ENCODE measurements at places on chromosomes 7 and 10.

DNA sequence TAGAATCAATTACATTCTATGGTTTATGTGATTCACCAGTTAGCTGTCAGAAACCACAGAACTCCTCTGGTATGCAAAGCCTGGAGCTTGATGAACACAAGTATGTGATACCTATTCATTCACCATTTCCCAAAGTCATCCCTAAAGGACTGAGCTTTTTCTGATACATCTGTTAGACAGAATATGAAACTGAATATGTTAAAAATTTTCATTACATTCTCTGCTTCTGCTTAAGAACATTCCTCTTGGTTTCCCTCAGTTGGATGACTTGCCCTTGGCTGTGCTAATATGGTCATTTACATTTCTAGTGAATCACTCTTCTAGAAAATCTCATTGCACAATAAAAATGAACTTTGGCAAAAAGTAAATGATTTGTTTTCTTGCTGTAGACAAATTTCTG, 10.8 kb upstream of the PON1 start:
- DNase-seq, result no peak

GRCh38 chr10:1270490-1270889, 214.3 kb downstream of the WDR37 start:
- DNase-seq, result no peak

DNA sequence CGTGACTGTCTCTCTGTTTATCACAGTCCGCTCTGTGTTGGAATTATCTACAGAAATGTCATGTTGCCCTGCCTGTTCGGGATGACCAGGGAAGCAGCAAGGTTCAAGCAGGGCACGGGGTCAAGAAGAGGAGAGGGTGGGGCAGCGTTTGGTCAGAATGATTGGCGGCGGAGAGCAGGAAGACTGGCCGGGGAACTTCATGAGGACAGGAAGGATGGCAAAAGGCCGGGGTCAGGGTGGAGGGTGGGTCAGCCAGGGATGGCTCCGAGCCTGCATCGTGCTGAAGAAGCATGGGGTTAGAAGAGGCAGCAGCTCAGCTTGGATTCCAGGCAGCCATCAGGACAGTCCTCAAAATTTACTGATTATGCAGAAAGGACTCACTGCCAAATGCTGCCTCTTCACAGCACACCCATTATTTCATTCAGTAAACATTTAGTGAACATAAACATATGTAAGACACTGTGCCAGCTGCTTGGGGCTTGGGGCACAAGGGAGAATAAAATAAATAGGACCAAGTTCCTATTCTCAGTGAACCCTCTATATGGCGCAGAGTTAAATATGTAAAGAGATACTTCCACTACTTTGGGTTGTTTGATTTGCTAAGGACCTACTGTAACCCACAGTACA, 42.8 kb downstream of the WNT2 start:
- DNase-seq, result no peak

DNA sequence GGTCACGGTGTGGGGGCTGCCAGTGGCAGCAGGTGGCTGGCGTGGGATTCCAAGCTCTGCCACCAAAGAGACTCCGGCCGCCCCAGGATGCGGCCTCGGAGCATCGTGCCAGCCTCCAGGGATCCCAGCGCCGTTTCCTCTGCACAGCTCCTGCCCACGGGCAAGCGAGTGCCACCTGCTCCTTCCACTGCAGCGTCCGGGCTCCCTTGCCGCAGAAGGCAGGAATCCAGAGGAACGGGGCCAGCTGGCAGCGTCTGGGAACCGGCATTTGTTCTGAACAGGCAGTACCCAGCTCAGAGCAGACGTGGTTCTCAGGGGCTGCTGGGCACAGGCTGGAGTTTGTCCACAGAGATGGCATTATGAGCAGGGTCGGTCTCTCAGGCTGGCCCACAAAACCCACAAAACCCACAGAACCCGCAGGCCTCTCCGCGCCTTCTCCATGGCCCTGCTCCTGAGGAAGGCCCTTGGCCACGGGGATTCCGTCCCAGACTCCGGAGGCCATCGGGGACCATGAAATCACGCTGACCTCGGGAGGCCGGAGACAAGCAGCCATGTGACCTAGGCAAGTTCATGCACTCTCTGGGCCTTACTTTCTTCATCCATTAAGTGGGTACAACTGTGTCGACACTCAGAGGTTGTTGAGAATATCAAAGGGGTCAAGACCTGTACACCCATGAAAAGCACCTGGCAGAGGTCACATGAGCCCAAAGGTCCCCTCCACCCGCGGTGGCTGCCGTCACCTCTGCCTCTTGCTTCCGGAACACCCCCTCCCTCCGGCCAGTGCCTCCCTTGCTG, 72.1 kb upstream of the TNRC18 start:
- DNase-seq, result no peak

GRCh38 chr7:152014722-152015121, 10.8 kb upstream of the GALNT11 start:
- DNase-seq, result no peak

GRCh38 chr7:30309842-30310435, 25.5 kb downstream of the ZNRF2 start:
- no peak for DNase-seq

DNA sequence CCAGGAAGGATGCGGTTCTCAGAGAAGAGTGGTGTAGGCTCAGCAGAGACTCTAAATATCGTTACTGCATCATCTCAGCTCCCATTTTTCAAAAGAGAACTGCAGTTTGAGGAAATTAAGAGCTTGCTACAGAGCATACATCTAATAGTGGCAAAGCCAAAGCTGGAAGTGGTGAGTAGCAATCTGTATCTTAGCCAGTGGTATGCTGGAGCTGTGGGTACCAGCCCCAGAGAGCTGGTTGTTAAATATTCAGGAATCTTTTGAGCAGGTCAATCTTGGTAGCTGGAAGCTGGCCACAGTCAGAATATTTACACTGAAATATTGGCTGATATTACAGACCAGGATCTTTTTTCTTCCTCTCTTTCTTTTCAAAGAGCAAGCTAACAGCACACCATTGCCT, 88.4 kb upstream of the STEAP1B start:
- no peak for DNase-seq

DNA sequence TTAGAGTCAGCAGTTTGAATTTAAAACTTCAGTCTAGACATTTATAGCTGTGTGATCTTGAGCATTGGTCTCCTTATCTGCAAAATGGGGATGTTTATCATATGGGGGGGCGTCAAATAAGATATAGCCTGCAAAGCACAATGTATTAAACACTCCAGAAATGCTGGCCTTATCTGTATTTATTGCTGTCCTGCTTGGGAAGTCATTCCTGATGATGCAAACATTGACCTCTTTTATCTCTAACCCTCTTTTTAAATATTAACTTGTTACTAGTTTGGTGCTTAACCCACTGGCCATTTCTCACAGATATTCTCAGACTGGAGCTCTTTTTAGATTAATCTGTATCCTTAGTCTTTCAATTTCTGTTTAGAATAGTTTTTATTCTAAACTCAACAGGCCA, 13.2 kb downstream of the MRPS33 start:
- no peak for DNase-seq

DNA sequence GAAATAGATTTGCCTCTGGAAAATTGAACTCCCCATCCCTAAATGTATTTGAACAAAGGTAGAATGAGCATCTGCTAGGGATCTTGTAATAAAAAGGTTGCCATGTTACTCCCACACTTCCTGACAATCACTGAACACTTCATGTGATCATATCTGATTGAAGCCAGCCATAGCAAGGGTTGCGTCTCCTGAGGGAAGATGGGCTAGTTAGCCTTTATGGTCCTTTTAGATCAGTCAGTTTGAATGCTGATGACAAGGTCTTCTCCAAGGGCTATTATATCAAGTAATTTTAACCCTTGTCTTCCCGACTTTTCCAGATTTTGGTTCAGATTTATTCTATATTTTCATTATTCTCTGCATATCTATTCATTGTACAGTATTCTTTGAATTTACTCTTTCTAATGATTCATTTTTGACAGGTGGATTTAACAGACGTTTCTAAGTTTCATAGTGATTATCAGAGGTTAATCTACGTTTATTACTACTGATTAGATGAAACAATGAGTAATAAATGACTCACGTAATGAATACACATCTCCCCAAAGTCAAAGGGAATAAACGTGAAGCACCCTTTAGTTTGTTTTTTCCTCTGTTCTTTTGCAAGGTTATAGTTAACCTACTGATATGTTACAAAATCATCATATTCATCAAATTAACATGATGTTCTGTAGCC, 28.1 kb downstream of the CSGALNACT2 start:
- DNase-seq, result no peak

DNA sequence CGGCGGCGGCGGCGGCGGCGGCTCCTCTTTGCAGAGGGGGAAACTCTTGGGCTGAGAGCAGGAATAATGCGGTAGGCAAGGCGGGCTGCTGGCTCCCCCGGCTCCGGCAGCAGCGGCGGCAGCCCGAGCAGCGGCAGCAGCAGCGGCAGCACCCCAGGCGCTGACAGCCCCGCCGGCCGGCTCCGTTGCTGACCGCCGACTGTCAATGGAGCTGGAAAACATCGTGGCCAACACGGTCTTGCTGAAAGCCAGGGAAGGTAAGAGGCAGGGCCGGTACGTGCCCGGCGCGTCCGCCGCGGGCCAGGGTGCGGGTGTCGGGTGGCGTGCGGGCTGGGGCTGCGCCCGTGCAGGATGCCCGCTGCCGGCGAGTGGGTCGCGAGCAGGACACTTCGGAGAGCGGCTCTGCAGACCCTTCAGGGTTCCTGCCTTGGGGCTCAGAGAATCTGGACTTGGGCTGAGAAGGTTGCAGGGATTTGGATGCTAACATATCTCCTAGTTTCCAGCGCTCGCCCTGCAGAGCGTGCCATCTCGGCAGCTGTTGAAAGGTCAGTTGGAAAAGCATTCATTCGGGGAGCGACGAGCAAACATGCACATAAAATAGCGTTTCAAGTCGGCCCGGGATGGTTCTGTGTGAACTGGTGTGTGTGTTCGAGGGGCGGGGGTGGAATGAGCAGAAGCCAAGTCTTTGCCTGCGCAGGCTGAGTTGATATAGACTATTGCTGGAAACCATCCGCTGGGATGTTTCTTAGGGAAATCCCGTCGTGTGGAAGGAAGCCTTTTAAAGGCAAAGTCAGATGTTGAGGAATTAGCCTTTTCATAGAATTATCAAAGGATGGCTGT, 562 bp downstream of the GRK5 start:
- DNase-seq, result peak; percentile 35

GRCh38 chr7:101553018-101553770, 75.9 kb downstream of the MYL10 start:
- no peak for DNase-seq
